NCI-H1930 (cell line): ENCODE measurements at places on chromosomes 3 and 15.
A peak's percentile ranks its signal among the peaks of the same experiment; 100 is the strongest.

DNA sequence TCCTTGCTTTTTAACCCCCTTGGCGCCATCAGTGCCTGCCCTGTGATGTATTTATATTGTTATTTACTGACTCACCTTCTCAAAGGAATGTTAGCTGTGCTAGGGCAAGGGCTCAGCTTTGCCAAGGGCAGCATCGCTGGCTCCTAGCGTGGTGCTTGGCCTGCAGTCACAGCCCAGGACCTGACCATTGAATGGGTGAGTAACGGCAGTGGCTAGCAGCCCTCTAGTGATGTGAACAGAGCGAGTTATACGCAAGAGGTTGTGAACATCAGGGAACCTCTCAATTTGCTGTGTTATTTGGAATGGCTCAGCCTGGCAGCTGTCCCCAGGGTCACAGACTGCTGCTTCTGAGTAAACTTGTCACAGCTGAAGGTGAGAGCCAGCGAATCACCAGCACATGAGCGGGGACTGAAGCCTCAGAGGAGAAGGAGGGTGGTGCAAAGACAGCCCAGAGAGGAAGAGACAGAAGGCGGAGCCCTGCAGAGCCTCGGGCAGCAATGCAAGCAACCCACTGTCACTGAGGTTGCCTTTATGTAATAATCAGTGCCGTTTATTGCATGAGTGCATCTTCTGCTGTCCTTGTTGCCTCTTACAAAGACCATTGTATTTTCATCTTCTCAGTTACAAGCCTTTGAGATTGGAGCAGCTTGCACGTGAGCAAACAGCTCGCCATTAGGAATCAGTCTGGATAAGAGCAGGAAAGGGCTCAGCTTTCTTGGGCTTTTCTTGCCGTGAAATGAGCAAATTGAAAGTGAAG is 158.3 kb downstream of the SLCO3A1 start:
- DNase-seq, result no peak

DNA sequence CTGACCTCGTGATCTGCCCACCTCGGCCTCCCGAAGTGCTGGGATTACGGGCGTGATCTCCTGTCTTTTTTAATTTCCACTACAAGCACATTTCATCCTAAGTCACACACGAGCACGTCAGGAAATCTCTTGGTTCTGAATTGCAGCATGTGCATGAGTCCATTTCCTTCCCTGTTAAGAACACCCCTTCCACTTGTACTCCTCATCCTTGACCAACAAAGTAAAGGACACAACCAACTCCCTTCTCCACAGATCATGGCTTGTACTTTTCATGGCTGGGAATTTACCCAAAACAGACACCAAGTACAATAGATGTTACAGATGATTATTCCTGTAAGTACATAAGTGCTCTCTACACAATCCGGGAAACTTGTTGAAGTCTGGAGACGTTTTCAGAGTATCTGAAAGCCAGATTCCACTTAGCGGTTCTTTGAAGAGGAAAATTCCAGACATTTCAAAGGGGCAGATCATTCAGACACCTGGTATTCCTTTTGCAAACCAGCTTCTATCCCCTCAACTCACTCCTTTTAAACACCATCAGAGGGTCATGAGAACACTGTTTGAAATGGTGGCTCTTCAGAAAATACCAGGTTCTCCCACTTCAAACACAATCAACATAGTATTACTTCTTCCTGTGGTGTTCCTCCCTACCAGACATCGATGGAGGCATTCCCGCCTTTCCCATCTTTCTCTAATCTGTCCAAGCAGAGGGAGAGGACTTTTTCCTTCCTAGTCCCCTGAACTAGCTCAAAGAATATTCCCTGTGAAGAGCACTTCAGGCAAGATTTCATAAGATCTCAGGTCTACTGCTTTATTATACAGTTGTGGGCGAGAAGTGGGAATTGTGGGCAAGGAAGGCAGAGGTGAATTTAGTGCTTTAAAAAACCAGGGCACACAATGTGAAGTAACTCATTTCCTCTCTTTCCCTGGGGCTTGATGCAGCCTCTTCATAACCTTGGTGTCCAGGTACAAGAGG is 80.1 kb upstream of the TSC22D2 start:
- DNase-seq, result no peak

GRCh38 chr3:170228093-170228766 is 6.0 kb downstream of the PRKCI start:
- DNase-seq, result no peak

GRCh38 chr3:8560366-8561007 is 58.9 kb downstream of the LMCD1 start:
- DNase-seq, result no peak

DNA sequence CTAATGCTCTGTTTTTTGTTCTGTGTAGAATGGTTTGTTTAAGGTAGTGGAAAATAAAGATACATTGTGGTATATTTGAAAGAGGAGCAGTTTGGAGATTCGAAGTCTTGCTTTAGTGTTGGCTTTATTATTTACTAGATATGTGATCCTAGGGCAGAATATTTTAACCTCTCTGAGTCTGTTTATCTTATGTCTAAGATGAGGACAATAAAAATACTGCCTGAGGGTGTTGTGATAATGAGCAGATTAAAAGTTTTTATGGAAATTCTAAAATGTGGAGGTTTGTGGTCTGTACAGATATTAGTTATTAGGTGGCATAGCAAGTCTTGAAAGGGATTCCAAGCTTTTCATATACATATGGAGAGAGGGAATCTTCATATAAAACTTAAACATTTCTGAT is 15.0 kb downstream of the TCF12 start:
- DNase-seq, result no peak

GRCh38 chr15:29672923-29673809 is 149.1 kb downstream of the TJP1 start:
- DNase-seq, result no peak

GRCh38 chr15:54998661-54999060 is 198.1 kb downstream of the RSL24D1 start:
- DNase-seq, result no peak

DNA sequence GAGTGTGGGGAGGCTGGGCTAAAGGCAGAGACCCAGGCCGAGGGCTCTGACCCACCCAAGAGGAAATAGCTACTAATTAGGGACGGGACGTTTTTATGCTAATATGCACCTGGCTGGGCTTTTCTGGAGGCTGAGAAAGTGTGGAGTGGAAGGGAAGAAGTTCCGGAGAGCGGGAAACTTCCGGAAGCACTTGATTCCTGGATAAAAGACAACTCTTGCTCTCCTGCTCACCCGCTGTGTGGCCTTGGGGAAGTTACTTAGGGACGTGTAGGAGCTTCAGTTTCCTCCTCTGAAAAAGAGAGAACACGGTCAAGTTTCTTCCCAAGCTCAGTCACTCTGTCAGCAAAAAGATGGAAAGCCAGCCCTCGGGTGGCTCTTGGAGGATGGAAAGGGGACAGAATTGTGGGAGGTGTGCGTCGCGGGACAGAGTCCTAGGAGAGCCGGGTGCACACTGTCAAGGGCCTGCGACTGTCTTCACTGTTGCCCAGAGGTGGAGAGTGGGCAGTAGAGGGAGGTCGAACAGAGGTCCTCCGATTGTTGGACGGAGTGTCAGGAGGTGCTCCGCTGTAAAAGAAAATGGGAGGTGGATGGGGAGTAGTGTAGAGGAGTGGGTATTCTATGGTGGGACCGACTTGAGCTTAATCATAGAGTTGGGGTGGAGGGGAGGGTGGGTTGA is 43.2 kb downstream of the EPHB3 start:
- no peak for DNase-seq

DNA sequence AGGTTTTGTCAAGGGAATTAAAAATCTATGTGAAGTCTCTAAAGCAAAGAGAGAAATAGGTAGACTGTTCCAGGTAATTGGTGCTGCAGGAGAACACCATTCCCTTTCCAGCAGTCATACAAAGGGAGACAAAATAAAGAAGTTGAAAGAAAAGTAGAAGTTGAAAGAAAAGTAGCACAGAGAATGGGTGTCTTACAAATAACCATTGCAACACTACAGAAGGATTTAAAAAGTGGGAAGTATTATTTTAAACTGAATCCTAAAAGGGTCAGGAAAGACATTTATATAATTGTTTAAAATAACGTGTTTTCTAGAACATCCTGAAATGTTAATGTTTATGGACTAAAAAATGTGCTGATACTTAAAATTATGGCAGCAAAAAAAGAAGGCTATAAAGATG is 223.8 kb downstream of the RSRC1 start:
- no peak for DNase-seq

DNA sequence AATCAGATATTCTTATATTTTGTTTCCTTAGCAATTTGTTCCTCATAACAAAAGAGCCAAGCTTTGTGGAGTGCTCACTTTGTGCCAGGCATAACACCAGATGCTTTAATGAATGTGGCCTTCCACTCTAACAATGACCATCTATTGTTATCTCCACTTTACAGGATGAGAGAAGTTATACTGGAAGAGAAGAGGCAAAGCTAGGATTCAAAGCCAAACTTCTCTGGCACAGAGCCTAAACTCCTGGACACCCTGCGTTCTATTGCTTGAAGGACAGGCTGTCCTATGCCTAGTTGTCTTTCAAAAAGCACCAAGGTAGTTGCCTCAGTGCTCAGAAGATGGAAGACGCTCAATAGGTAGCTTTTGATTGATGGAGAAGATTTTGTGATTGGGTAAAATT is 123.2 kb upstream of the FEZF2 start:
- no peak for DNase-seq

DNA sequence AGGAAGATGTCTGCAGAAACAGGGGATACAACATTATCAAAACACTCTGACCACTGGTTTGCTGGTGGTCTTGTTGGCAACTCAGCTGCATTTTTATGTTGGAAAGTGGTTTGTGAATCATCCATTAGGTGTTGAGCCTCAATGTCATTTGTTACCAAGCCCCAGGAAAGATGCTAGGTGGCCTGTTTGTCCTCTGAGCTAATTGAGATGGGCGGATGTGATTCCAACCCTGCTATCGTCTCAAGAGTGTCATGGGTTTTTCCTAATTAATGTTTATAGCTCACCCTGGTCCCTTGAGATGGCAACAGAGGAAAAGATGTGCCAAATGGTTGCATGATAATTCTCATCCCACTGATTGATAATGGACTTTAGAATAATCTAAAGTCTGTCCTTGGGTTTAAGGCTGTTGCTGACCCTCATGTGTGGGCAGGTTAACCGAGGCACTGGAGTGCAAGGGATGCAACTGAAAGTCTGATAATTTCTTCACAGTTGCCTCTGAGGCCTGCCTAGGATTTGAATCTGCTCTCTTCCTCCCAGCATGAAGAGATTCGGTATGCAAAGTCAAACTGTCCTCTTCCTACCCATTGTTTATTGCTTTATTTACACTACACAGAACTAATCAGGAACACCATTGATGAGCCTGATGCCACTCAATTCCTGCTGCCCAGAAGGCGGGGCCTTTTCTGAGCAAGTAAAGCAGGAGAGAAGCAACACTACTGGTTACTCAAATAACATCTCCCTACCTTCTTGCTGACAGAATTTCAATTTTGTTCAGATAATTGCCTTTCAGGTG is 166.2 kb upstream of the TBC1D5 start:
- no peak for DNase-seq

DNA sequence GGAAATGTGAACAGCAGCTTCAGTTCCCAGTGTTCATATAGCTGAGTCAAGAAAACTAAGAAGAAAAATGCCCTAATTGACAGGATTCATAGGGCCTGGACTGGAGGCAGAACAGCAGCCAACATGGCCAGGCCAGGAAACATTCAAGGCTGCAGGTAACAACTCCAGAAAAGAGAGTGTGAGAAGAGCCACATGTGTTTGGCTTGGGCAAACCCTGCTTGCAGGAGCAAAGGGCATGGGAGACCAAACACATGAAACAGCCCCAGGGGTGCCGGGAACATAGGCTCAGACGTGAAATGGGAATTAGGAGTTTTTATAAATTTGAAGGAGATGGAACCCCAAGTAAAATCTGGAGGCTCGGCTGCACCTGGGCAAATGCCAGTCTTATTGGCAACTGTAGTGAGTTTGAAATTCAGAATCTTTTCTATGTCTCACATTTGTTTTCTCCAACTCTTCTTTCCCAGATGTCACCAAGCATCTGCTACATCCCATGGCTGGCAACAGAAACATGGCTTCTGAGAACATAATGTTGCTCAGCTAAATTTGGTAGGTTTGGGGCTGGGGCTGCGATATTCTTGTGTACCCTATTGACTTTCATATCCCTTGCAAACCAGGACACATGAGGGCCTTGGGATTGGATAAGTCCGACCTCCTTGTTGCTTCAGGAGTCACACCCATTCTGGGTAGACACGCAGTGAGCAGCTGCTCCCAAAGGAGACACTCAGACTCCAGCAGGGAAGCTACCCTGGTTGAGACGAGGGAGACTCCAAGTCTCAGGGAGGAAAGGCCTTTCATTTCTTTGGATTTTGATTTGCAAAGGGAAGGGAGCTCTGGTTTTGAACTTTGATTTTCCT is 98.9 kb upstream of the CLSTN2 start:
- DNase-seq, result no peak

DNA sequence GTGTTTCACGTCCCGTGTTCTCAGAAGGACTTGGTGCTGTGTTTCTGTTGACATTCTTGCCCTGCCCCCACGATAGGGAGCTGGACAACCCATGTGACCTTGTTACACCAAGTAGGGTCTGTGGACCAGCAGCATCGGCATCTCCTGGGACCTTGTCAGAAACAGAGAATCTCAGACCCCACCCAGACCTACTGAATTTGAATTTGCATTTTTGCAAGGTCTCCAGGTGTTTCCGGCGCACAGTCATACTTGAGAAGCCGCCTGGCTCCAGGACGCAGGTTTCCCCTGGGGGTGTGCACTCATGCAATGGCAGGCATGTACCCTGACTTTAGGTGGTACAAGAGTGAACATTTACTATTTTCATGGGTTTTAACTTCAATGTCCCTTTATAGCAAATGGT is 117.9 kb downstream of the TLE3 start:
- no peak for DNase-seq

GRCh38 chr15:88002706-88003105 is 253.8 kb downstream of the NTRK3 start:
- DNase-seq, result no peak

GRCh38 chr15:69031013-69032001 is 16.8 kb downstream of the NOX5 start:
- peak; percentile 7 for DNase-seq

DNA sequence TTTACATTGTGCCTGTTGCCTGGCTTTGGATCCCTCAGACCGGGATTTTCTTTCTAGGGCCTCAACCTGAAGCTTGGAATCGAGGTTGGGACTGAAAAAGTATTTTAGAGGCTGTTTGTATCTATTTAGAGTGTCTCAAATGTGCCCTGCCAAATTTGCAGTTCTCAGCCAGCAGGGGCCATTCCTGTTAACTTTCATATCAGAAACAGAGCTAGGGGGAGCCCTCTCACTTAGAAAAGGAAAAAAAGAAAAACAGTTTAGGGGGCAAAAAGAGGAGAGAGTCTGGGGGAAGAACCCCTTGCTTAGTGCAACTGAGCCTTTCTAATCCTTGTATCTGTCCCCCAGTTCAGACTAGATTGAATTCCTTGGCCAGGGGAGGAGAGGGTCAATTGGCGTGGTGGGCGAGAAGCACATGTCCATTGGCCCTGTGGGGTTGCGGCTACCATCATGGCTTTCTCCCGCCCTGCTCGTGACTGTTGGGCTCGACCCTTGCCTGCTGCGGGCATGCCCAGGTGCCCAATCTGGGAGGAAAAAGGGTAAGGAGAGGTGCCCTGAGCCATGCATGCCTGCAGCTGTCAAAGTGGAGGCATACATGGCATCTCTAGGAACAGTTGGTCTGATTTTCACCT is 101.6 kb downstream of the CFAP44 start:
- DNase-seq, result no peak

- no peak for DNase-seq
Measured at GRCh38 chr3:157610876-157611535, 107.8 kb upstream of the VEPH1 start.

GRCh38 chr15:48408327-48408726 is 77.1 kb downstream of the DUT start:
- DNase-seq, result no peak
